Activated CD8-positive, alpha-beta memory T cell treated with anti-CD3 and anti-CD28 coated beads for 36 hours (primary cell): ENCODE measurements at places on chromosomes 1 and 21. TPM values are rescaled to one million over a fixed set of nuclear protein-coding genes. Genes with fewer than 3 reads are reported as not detected.

ACOT7 gene
- 97.9 TPM for total RNA-seq

CSF3R gene
- total RNA-seq, result not detected

EFNA1 gene
- total RNA-seq, result 0.15 TPM

SLC19A2 gene
- total RNA-seq, result 11.6 TPM

SPATA46 gene
- not detected for total RNA-seq

CD101 gene
- 0.48 TPM for total RNA-seq

RGS13 gene
- not detected for total RNA-seq

ARHGEF16 gene
- 0.21 TPM for total RNA-seq

AMIGO1 gene
- 2.6 TPM for total RNA-seq

NGF gene
- not detected for total RNA-seq

EVA1B gene
- total RNA-seq, result 13.9 TPM

TAL1 gene
- total RNA-seq, result not detected

S100A12 gene
- total RNA-seq, result not detected

IFNLR1 gene
- total RNA-seq, result 5.6 TPM

HSD3B1 gene
- total RNA-seq, result not detected

IL12RB2 gene
- 49.9 TPM for total RNA-seq
